AG10803 (cell line): ENCODE measurements at places on chromosomes 6 and 20.

DNA sequence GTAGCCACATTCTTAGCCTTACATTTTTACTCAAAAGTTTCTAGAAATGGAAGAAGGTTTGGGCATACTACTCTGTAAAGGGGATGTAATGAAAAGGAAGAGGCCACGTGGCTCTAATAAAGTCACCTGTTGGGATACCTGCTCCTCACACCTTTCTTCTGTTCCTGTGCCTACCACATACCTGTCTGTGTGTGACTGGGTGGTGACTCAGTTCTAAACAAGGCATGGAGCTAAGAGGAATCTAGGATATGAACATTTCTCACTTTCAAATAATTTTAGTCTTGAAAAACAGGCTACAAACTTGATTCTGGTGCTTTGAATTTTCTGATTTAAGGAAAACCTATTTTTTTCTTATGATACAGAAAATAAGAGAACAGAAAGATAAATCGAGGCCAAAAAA is 363.6 kb downstream of the RFPL4B start:
- no peak for DNase-seq

DNA sequence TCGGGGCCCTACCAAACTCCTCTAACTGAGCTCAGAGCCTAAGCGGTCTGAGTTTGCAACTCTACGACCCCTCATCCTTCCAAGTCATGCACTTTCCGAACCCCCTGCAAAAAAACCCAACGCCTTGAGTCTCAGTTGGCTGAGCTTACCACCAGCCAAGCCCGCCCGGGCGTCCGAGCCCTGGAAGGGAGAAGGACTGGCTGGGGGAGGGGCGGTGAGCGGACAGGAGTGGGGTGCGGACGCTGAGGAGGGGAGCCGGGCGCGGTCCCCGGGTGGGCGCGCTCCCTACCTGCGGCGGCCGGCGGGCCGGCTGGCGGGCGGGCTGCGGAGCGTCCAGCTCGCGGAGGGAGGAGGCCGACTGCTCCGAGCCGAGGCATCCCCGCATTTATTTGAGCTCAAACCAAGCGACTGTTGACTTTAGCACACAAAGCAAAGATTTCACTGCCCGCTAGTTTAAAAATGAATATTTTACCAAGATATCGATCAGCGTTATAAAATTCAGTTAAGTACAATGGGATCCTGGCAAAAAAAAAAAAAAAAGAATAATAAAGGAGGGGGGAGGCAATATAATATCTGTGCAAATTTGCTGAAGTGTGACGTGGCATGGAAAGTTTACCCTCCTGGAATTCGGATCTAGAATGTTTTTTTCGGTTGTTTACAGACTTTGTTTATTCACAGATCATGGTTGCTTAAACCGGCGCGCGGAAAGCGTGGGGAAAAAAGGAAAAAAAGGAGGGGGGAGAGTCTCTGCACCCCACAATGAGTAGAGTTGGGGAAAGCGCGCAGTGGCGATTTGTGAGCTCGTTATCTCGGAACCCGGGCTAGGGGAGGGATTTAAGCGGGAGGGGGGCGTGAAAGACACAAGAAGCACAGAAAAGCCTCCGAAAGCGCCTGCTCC is 5.9 kb downstream of the FOXA2 start:
- no peak for DNase-seq

- DNase-seq, result peak; percentile 42
Observed at GRCh38 chr6:3259491-3259958, 778 bp downstream of the PSMG4 start.

GRCh38 chr6:14131579-14131978 is 14.0 kb downstream of the CD83 start:
- DNase-seq, result no peak

GRCh38 chr20:46010491-46011391 is 2.0 kb downstream of the MMP9 start:
- DNase-seq, result no peak

- no peak for DNase-seq
Observed at GRCh38 chr6:53419026-53419425, 70.3 kb upstream of the ELOVL5 start.

DNA sequence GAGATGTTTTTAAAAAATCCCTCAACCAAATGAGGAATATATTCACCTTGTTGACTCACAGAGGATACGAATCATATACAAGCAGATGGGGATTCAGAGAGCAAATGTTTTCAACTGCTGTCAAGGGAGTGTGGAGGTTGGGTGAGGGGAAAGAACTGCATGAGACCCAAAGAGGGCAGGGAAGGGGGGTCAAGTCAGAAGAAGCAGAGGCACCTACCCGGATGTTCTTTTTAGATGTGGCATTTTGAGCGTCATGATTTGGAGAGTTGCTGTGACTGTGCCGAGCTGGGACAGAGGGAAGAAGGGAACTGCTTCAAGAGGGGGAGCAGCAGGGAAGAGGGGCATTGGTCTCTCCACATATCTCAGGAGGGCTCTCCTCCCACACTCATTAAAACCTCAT is 191.3 kb upstream of the PROKR2 start:
- DNase-seq, result no peak

DNA sequence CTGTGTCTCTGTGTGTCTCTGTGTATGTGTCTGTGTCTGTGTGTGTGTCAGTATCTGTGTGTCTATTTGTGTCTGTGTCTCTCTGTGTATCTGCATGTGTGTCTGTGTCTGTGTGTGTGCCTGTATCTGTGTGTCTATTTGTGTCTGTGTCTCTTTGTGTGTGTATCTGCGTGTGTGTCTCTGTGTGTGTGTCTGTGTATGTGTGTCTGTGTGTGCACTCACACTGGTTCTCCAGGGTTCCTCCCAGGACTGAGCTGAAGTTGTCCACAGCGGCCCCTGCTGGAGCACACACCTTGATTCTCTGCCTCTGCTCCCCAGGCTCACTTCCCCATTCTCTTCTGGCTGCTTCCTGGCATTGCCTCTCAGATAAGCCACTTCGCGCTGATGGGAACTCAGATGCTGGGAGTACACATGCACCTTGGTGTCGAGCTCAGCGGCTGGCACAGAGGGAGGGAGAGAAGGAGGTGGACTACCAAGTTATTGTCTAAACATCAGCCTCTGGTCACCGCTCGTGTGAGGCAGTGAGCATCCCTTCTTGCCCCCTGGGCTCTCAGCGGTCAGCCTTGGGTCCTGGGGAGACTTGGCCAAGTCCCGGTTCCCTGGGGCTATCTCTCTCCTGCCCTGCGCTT is 104.9 kb upstream of the NXT1 start:
- DNase-seq, result peak; percentile 49

DNA sequence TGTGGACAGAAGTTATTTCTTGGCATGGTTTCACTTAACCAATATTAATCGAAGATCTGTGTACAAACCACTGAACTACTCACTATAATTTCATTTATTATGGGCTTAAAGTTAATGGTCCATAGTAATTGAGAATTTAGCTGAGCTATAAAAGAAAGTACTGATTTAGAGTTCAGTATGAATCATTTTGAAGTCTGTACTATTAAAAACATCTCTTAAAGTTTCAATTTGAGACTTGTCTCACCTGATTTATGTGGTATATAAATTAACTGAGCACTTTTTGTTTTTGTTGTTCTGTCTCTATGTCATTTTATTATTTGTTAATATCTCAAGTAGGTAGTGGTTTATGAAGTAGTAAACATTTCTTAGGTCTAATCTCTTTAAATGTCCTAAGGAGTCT is 24.9 kb downstream of the KPNA5 start:
- DNase-seq, result no peak

GRCh38 chr6:107706516-107707115 is 117.5 kb downstream of the SCML4 start:
- no peak for DNase-seq

DNA sequence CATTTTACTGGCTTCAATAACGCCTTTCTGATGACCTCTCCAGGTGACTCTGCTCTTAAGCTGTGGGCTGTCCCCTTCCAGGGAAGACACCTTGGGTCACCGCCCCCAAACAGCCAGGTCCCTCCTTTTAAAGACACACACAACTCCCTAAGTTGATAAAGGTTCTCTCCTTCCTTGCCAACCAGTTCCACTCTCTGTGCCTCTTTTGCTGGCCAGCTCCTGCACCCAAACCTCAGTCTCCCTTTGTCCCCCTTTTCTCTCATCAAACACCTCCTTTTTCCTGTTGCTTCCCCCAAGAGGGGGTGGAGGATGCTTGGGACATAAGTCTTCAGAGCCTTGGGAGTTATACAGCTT is 1.0 kb downstream of the NCOA6 start:
- peak; percentile 46 for DNase-seq

DNA sequence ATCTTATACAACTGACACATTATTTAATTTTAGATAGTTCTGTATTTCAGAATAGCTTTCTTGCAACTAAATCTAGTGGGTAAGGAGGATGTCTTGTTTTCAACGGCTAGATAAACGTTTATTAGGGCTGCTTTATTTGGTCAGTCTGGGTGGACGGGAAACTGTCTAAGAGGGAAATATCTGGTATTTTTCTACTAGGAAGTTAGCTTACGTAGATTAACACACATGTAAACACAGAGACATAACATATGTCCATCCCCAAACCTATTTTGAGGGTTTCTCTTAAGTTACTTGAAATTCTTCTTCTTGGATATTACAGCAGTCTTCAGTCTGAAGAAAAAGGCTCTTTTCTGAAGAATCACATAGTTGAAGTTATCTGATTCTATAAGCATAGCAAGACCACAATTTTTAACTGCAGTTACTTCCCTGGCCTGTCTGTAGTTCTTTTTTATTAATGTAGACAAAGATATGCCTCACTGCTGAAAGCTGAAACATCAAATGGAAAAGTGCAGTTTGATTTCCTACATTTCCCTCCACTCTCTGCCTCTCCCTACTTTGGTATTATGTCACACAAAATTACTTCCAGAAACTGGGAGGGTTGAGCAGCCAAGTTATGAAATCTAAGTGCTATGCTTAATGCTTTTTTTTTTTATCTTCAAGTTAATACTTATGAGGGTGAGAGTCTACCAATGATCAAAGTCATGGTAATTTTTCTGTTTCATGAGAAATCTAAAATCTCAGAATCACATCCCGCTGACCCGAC is 37.4 kb downstream of the PLAGL1 start:
- peak; percentile 54 for DNase-seq

DNA sequence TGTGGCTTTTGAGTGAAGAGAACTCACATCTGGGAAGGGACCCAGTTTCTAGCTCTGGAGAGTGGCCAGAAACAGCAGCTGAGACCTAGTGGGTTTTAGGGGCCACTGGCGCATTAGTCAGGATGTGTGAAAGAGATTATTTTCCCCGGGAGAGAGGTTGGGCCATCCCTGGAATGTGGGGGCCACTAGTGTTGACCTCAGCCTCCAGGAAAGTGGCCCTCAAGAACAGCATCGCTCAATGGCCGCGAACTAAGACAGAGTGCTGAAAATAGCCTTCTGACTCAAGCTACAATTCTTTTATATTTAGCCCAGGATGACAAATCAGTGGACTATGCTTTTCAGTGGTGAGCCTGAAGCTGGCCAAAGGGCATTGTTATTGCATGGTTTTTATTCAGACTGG is 210.4 kb upstream of the RNF24 start:
- peak; percentile 99 for DNase-seq

- DNase-seq, result peak; percentile 39
Observed at GRCh38 chr6:54681987-54682386, 164.6 kb upstream of the FAM83B start.

DNA sequence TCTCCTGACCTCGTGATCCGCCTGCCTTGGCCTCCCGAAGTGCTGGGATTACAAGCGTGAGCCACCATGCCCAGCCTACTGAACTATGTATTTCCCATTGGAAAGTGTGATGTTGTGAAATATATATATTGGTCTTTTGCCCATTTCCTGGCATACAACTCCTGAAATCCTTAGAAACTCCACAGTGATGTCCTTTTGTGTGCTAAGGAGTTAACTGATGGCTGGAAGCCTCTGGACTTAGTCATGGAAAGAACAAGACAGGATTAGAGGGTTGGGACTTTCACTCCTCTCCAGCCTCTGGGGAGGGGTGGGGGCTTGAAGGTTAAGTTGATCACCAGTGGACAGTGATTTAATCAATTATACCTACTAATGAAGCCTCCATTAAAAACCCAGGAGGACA is 7.1 kb downstream of the PANK2 start:
- peak; percentile 59 for DNase-seq

GRCh38 chr20:58670102-58670501 is 19.0 kb downstream of the STX16 start:
- DNase-seq, result peak; percentile 81

DNA sequence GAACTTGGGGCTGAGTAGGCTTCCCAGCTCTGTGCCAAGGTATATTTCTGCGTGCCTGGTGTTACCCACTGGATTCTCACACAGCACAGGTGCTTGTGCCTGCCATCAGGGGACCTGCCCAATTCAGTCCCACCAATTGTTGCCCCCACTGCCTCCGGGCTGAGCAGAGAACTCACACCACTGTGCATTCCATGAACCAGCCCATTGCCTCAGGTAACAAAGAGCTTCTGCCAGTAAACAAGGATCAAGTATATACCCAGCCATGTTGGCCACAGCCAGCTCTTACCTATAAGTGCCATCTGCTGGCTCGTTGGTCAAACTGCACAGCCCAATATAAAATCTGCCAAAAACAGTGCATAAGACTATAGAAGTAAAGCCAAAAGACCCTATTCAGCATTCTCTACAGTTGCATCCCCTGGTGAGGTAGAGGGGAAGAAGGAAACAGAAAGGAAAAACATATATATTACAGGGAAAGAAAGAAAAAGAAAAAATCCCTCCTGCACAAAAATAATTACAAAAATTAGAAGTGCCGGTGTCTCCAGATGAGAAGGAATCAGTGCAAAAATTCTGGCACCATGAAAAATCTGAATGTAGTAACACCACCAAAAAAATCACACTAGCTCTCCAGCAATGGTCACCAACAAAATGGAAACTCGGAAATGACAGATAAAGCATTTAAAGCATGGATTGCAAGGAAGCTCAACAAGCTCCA is 241.4 kb downstream of the IBTK start:
- DNase-seq, result peak; percentile 49

DNA sequence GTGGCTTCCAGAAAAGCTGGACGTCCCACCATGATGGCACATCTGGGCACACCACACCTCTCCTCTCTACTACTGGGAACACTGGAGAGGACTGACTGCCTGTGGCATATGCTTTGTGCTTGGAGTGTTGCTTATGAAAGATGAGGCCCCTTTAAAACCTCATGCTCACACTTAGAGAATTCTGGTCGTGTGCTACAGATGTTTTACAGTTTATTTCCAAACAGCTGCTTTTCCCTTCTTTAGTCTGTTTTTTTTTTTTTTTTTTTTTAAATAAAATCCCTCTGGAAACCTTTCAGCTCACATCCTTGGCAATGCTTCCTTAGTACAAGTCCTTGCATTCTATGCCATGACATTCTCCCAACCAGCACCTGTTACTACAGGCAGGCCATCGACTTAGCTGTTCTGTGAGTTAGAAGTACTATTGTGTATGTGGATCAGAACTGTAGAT is 60.3 kb downstream of the BMP6 start:
- peak; percentile 73 for DNase-seq

- peak; percentile 16 for DNase-seq
Observed at GRCh38 chr6:10999994-11000393, 44.1 kb downstream of the ELOVL2 start.

GRCh38 chr6:139344186-139344963 is 30.1 kb downstream of the CITED2 start:
- DNase-seq, result no peak
